Activated CD8-positive, alpha-beta memory T cell treated with anti-CD3 and anti-CD28 coated beads for 24 hours (primary cell): ENCODE measurements at places on chromosomes 12 and 14.

- DNase-seq, result no peak
Measured at GRCh38 chr14:22837750-22838538, 1.6 kb downstream of the MMP14 start.

- no peak for DNase-seq
Measured at GRCh38 chr14:68225321-68225720, 405.7 kb downstream of the RAD51B start.

DNA sequence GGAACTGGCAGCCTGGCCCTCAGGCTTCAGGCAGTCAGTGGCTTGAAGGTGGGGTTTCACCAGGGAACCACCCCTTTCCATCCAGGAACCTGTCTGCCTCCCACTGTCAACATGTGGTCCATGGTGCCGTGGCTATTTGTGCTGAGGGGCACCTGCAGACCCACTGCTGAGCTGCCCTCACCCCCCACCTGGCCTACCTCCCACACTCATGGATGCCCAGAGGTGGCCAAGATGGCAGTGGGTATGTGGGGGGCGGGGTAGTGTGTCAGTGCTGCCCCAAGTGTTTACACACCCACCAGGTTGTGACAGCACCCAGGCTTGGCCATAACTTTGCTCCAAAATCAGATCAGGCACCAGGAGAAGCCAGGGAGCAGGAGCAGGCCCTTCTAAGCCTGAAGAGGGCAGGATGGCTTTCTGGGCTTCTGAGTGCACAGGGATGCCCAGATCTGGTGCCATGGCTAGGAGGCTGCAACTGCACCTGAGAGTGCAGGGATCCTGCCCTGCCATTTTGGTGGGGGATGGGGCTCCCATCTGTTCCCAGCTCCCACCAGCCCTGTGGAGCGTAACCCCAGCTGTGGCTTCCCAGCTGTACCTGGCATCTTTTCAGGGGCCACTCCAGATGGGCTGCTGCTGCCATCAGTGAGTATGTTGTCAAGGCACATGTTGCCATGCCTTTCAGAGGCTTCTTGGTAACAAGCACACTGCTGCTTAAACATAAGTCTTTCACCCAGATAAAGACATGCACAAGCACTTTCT, 263.9 kb downstream of the LRIG3 start:
- DNase-seq, result no peak

GRCh38 chr12:22266101-22266500, 68.4 kb downstream of the ST8SIA1 start:
- DNase-seq, result no peak

GRCh38 chr14:105883066-105884005, 357.0 kb downstream of the TMEM121 start:
- DNase-seq, result no peak
